Retina (tissue), 1 donor: ENCODE measurements at places on chromosomes 4 and X.
A peak's percentile ranks its signal among the peaks of the same experiment; 100 is the strongest.

DNA sequence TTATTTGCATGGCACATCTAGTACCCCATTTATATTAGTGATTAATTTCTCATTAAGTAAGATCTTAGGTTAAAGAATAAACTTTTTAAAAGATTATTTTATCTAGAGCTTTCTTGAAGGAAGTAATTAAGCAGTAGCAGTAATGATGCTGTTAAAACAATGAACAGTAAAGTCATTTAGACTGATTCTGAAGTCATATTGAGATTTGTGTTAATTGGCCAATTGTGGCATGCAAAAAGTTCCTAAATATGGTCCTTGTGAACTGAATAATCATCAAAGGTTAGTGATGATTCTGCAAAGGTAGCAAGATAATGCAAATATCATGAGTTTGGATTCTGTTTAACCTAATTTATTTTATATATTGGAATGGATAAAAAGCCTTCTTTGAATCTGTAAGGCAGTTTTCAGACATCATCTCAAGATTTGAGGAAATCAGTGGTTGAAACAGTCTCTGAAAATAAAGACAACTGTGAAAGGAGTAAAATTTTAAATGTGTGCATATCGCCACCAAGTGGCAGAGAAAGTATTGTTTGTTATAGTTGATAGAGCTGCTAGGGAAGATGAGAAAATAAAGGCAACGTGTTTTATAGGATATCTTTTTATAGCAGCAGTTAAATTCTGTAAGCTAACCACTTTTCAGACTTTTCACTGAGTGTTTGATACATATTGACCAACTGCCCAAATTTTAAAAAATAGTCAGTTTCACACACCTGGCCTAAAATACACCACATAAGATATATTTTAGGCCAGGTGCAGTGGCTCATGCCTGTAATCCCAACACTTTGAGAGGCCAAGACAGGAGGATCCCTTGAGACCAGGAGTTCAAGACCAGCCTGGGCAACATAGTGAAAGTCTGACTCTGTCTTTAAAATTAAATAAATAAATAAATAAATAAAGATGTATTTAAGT is 79.6 kb downstream of the CCKAR start:
- DNase-seq, result peak; percentile 45

DNA sequence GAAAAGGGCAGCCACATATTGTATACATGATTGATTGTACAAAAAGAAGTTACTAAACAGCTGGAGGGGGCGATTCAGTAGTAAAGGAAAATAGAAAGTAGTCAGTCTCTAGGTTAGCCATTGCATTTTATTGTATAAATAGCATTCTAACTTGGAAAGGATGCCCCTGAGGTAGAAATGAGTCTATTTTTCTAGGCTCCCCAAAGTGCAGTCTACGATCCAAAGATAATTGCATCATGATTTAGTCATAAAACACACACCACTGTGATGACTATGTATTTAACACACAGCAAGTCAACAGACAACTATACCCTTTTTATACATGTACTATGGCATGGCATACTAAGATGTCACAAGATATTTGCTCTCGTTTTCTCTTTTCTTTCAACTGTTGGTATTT is 204.9 kb downstream of the APBB2 start:
- DNase-seq, result no peak

GRCh38 chrX:41435708-41436107 is 11.4 kb upstream of the NYX start:
- DNase-seq, result no peak

GRCh38 chr4:127686658-127687057 is 43.5 kb upstream of the SLC25A31 start:
- no peak for DNase-seq

- DNase-seq, result no peak
Measured at GRCh38 chr4:112176596-112176995, 31.3 kb downstream of the FAM241A start.

DNA sequence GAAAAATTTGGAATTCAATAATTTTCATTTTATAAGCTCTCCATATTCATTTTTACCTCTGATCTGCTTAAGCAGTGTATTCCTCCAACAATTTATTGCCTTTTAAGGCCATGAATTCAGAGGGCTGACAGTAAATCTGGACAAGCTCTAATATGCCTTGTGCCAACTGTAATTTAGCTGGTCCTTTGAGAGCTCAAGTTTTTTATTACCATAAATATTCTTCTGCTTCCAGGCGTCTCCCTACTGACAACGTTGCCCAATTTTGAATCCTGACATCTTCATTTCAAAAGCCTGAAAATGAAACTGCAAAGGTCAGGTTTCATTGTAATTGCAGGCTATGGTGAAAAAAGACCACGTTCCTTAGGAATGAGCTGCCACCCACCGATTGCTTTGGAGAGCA is 95.8 kb upstream of the GEMIN8 start:
- DNase-seq, result no peak

DNA sequence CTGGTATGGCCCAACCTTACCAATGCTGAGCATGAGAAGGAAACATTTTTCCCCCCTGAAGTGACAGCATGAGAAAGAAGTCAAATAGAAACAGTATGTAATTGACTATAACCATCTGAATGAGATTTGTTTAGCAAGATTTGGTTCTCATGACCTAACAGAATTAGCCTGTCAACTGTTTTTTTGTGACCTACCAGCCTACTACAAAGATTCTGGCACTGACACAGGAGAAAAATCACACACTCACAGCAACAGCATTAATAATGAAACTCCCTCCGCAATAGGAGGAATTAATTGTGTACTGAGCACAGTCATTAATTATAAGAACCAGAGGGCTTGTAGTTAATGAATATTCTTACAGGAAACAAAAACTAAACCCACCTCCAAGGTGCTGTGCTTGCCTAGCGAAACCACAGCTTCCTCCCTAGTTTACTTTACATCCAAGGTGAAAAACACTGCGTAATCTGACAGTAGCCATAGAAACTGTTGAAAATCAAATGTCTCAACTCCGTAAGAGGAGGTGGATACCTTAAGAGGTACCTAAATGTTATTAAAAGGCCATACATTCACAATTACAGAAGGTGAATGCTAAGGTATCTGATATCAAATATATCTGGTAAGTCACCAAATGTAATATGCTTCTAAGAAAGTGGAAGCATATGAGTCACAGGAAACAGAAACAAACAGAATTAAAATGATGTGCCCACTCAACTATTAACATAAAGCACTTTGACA is 34.9 kb downstream of the MMRN1 start:
- DNase-seq, result no peak

DNA sequence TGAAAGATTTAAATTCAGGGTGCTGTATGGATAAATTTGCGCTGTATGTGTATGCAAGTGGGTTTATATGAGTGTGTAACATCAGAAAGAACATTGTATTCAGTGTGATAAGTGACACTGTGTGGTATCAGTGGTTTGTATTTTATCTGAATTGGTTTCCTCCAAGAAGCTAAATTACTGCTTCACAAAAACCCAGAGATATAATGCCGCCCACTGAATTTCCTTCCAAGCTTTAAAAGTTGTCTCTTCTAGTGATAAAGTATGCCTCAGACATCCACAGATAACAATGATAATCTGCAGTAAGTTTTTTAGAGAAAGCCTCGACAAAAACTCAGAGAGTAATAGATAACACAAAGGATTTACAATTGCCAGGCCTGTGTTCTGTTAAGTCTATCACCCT is 710.6 kb upstream of the HS3ST1 start:
- no peak for DNase-seq

DNA sequence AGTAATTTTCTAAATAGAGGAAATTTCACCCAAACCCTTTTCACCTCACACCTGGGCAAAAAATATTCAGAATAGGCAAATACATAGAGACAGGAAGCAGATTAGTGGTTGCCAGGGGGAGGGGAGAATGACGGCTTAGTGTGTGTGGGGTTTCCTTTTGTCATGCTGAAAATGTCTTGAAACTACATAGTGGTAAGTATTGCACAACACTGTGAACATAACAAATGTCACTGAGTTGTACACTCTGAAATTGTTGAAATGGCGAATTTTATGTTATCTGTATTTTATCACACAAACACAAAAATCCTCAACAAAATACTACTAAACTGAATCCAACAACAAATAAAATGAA is 60.7 kb upstream of the PLAC1 start:
- DNase-seq, result no peak

- DNase-seq, result no peak
Measured at GRCh38 chrX:133961046-133961445, 24.3 kb downstream of the GPC3 start.

GRCh38 chr4:30721185-30722091 is 1.3 kb downstream of the PCDH7 start:
- DNase-seq, result peak; percentile 90

- DNase-seq, result no peak
Measured at GRCh38 chrX:147908106-147908505, 3.6 kb upstream of the FMR1 start.

- DNase-seq, result no peak
Measured at GRCh38 chr4:139042981-139043460, 27.4 kb downstream of the NOCT start.
